Putamen (tissue), 1 donor: ENCODE measurements at places on chromosomes 12 and 14.

DNA sequence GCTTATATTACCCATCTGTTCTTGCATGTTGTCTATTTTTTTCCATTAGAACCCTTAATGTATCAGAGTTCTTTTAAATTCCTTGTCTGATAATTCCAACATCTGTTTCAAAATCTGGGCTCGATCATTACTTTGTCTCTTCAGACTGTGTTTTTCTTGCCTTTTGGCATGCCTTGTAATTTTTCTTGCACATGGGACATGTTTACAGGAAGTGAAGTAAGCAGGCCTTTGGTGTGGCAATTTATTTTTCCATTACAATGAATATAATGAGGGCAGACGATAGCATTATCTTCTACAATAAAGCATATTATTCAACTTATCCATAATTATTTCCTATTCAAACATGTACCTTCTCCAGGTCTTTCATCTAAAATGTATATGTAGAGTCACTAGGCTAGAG is 48.3 kb downstream of the STXBP6 start:
- no peak for DNase-seq

DNA sequence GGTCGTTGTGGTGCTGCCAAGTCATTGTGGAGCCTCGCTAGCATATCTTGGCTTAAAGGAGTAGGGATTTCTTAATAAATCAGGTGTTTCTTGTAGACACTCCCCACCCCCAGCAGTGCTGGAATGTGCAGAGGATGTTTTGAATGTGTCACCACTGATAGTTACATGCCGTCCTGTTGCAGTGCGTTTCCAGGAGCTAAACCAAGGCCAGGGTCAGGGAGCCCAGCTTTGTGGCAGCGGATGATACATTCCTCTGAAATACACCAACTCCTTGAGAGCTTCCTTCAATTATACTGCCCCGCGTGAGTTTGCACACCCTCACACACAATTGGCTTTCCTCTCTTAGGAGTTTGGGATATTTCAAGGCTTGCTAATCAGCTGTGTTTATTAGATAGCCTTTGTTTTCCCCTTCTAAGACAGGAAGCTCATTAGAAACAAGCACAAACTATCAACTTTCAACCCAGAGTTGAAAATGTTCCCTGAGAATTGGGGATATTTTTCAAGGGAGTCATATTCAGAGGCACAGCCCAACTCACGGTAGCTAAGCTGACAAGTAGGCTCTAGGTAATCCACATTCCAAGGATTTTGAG is 154.9 kb downstream of the C12orf75 start:
- DNase-seq = peak; percentile 17

DNA sequence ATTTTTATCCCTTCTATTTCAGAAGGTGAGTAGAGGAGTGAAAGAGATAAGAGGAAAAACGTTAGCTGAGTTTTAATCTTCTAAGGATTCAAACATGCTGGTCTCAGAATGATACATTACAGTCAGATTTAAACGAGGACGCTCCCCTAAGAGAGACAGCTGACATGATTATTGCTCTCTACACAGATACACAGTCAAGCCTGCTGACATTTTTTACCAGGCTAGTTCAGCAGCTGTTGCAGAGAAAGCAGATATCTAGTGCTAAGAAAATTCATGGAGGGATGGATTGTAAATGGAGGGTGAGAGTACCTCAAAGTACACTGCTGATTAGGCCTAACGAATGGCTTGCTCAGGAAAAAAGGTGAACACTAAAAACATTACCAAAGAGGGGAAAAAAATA is 31.9 kb upstream of the SOS2 start:
- no peak for DNase-seq

- DNase-seq = no peak
Measured at GRCh38 chr14:66421990-66422946, 63.9 kb upstream of the CCDC196 start.

DNA sequence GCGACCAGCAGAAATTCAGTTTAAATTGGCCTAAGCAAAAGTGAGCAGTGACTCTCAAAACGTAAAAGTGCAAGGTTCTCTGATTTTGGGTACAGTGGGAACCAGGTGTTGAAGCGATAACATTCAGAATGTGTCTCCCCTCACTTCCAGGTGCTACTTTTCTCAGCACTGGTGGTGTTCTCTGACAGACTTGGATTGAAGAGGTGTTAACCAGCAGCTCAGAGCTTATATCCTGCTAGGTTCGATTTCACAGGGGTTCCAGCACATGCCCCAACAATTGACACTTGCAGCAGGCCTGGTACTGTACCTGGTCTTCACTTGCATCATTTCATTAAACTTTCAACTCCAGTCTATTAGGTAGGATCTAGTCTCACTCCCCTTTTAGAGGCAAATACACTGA is 680.2 kb downstream of the VRK1 start:
- no peak for DNase-seq
